ENCODE measurements at places on chromosomes 16 and 17. TPM values are rescaled to one million over a fixed set of nuclear protein-coding genes. Genes with fewer than 3 reads are reported as not detected.
A peak's percentile ranks its signal among the peaks of the same experiment; 100 is the strongest.

Gene ANKRD40CL
- not detected for total RNA-seq

Gene PTRH2
- 29.1 TPM for total RNA-seq

DNA sequence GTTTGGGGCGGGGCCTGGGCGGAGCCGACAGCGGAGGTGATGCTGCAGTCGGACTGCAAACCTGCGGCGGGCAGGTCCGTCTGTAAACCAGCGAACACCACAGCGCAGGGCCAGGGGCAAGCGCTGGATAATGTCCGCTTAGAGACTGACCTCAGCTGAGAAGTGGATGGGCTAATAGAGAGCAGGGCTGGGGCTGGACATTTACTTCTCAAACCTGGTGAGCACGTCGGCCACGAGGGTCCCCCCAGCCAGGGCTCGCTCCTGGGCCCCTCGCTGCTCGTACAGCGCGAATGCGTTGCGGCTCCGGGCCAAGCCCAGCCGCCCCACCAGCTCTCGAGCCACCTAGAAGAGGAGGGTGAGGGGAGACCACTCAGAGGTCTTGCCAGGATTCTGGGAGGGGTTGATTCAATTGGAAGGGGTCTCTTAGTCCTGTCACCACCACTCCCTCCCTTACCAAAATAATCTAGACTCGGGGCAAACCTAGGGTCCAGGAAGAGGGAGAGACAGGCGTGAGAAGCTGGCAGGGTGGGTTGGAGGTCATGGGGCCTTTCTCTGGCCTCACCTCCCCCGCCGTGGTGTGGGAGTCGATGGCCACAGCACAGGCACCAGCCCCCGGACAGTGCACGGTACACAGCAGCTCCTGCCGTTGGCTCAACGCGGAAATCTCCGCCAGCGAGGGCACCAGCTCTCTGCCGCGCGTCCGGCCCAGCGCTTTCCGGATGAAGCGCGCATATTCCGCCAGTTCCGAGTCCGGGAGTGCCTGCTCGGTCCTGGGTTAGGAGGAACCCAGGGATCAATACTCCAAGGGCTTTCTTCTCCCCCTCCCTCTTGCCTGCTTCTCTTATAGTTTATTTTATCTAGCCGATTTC lies 5.8 kb downstream of the PLEKHH3 start:
- DNase-seq = no peak

GRCh38 chr17:39923230-39923629 lies 4.2 kb downstream of the ORMDL3 start:
- DNase-seq = no peak

GRCh38 chr17:2474371-2474770 lies 37.3 kb downstream of the METTL16 start:
- no peak for DNase-seq

DNA sequence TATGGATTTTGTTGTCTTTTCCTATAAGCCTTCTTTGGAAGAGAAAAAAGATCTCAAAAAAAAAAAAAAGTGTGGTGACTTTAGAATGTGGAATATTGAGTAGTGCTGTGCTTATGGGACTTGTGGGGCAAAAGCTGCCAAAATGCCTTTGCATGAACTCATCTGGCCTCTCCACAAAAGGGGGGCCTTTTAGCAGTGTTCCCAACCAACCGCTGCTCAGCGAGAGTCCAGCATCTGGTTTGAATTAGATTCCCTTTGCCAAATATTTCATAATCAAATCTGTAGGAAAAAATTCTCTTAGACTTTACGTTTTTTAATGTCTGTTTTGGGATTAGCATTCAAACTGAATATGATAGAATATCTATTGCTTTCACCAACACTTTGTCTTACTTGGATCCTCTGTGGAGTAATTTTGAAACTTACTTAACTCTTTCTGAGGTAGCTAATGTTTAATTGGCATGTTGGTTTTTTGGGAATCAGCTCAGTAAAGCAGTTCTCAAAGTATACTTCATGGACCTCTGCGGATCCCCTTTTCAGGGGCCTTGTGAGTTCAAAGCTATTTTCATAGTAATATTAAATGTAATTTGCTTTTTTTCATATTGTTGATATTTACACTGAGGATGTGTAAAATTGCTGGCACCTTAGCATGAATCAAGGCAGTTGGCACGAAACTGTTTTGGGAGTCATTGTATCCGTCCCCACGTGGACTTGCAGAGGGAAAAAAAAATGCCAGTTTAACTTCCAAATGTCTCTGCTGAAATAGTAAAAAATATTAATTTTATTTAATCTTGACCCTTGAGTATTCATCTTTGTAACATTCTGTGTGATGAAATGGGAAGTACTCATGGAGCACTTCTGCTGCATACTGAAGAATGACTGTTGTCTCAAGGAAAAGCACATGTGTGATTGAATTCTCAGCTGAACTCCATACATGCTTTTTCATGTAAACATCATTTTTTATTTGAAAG lies 34.7 kb upstream of the VPS4A start:
- no peak for DNase-seq

Gene OTOP3
- not detected for total RNA-seq

- no peak for DNase-seq
These were observed 54.8 kb downstream of the CDK5R1 start for GRCh38 chr17:32541640-32542039.

DNA sequence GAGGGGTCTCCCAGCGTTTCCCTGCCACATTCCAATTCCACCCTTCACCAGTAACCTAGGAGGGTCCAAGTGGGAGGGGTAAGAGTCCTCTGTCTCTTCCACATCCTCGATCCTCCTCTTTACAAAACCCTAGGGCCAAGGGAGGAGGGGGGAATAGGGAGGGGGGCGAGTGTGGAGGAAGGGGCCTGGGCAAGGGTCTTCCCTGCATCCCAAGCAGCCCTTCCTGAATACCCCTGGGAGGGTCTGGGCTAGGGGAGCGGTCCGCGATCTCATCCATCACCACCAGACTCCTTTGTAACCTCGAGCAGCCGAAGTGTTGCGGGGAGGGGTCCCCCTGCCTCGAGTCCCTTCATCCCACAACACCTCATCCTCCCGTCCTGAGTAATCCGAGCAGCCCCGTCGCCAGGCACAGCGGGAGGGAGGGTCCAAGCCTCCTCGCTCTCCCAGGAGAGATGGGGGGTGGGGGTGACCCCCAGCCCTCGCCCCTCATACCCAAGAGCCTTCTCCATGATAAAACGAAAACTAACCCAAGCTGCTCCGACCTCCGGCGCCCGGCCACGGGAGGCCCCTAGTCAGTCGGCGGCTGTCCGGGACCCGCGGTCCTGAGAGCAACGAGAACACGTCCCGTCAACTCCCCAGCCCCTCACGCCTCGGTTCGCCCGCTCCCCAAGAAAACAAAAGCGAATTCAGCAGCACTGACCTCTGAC lies 502 bp downstream of the SMPD3 start:
- peak; percentile 89 for DNase-seq

Gene TMEM100
- 36.8 TPM for total RNA-seq

DNA sequence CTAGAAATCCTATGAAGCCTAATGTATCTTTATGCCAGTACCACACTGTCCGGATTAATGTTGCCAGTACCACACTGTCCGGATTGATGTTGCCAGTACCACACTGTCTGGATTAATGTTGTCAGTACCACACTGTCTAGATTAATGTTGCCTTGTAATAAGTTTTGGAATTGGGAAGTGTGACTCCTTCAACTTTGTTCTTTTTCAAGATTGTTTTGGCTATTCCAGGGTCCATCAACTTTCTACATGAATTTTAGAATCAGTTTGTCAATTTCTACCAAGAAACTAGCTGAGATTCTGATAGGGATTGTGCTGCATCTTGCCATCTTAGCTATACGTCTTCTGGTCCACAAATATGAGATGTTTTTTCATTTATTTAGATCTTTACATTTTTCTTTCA lies 68.7 kb downstream of the TBX4 start:
- DNase-seq = no peak

DNA sequence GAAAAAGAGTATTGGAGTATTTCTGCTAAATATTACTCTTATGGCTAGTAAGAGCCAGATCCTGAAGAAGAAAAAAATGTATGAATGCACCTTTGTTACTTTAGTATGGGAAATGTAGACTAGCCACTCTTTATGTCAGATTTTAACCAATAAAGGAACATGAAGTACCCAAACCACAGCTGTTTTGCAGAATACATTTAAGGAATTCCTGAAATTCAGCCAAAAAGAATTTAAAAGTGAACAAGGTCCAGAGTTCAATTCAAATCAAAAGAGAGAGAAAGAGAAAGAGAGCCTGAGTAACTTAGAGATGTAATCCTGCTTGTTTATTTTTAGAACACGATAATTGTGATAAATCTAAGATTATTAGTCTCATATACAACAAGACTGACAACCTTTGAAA lies 1.2 kb downstream of the KCNJ16 start:
- no peak for DNase-seq

DNA sequence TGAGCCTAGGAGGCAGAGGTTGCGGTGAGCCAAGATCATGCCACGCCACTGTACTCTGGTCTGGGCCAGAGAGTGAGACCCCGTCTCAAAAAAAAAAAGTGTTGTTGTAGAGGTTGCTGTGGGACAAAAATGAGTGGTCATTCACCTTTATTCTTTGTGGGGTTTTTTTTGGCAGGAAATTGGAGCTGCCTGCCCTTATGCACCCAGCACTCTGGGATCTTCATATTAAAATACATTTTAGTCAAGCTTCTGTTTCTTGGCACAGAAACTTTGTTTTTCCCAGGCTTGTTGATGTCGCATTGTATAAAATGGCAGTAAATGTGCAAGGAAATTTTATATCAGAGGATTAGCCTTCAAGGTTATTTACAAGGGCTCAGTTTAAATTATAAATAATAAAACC lies 174.3 kb downstream of the FTO start:
- no peak for DNase-seq

Gene SLX4
- total RNA-seq = 4.4 TPM

Gene CDK3
- 4.3 TPM for total RNA-seq

DNA sequence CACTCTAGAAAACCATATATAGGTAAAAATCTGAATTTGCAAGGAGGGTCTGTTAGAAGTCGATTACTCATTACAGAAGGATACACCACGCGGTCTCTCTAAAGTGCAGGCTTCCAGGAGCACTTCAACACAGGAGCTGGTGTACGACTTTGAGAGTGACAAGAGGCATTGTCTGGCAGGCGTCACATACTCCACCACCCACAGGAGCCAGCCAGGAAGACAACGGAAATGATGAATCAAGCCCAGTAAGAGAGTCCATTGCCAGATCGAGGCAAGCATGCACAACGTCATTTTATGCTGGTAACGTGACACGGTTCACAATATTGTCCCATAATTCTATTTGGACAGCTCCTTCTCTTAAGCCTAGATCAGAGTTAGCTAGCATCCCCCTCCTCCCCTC lies 15.0 kb upstream of the CACNG4 start:
- DNase-seq = no peak

Gene KRTAP16-1
- total RNA-seq = not detected

DNA sequence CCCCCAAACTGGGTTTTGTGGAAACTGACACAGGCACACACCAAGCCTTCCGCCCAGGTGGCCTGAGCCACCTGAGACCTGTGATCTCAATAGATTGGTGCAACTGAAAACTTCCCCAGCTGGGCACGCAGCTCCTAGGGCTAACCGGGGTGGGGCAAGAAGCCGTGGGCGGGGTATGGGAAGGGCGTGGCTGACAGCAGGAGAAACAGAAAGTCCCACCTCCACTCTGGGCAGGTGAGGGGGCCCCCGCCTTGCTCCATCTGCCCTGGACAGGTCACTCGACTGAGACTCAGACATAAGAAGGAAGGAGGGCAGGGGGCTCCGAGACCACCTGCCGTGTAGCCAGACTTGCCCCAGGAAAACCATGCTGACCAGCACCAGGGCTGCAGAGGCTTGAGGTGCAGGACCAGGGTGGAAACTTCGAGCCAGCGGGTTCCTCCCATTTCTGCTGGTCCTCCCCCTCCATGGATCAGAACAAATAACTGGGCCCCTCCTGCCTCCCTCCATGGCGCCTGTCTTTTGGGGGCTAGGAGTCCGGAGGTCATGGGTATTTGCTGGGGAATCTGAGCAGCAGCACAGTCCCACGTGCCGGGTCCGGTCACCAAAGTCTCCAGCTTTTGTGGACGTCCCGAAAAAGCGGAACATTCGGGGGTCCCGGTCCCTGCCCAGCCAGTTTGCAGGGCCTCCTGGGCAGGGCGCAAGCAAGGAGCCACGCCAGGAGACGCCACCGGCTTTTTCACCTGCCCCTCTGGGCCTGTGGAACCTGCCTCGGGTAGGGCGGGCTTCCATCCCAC lies 1.3 kb downstream of the TIMP2 start:
- DNase-seq = no peak

Gene PLXDC1
- total RNA-seq = 6.3 TPM

DNA sequence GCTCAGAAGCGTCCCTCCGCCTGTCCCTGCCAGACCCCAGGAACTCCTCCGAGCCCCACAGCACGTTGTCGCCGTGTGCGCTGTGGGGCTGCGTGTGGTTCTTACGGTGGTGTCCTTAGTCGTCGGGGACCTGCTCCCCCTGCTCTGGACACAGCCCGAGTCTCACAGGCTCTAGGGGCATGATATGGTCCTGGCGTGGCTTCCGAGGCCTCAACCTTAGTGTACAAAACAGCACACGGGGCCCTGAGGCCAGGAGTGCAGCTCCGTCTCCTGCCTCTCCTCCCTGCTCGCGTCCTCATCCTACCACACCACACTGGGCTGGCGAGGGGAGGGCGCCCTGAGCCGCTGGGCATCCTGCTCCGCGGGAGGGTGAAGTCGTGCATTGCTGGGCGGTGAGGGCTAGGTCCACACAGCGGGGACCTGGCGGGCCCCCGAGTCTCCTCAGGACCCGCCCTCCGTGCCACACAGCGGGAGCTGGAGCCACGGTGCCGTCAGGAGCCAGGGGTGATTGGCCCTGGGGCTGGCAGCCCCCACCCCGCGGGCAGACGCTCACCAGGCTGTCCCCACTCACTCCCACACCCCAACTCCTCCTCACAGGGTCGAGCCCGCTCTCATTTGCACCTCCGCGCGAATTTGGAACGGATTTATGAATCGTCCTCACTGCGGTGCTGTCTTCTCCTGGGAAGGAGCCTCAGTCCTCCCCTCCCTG lies 1.2 kb upstream of the MAFG start:
- DNase-seq = no peak

Gene MMP2
- total RNA-seq = 521 TPM

GRCh38 chr17:71114911-71115668 lies 945.8 kb downstream of the KCNJ2 start:
- DNase-seq = no peak

Gene MAF
- total RNA-seq = 100 TPM

- DNase-seq = no peak
These were observed 45.8 kb downstream of the VPS35L start for GRCh38 chr16:19601083-19601976.

- peak; percentile 43 for DNase-seq
These were observed 7.3 kb upstream of the ALDH3A1 start for GRCh38 chr17:19755392-19755791.

DNA sequence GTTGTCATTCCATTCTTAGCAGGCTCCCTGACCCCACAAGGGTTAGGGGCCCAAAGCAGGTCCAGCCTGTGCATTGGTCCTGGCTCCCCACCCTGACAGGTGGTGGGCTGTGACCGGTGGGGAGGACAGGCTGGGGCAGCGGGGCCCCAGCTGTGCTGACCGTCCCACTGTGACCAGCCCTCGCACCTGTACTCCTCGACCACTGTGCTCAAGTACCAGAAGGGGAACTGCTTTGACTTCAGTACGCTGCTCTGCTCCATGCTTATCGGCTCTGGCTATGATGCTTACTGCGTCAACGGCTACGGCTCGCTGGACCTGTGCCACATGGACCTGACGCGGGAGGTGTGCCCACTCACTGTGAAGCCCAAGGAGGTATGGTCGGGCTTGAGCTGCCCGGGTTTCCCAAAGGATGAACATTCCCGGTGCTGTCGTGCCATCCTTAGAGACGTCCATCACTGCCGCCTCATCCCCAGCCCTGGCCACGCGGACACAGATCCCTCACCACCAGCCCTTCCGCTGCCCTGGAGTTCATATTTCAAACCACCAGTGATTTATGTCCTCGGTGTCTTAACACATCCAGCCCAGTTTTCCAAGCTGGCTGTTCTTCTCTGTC lies 7.3 kb downstream of the DRC7 start:
- no peak for DNase-seq

Gene CACNG1
- not detected for total RNA-seq

GRCh38 chr17:14712611-14713021 lies 411.7 kb downstream of the HS3ST3B1 start:
- DNase-seq = no peak

Data from mesenteric fat pad (tissue), 1 donor.